ENCODE measurements at places on chromosomes 7 and 10.

GRCh38 chr10:124349996-124350280 lies 68.8 kb downstream of the OAT start:
- no peak for DNase-seq

GRCh38 chr10:38038107-38038931 lies 27.8 kb downstream of the ZNF33A start:
- DNase-seq = no peak

GRCh38 chr10:46074196-46074946 lies 28.3 kb upstream of the MSMB start:
- DNase-seq = no peak

- DNase-seq = no peak
Measured at GRCh38 chr10:95441547-95441923, 119.6 kb downstream of the SORBS1 start.

Data from NCI-H1436 treated with DMSO at 0.1 percent for 48 hours (cell line).